ENCODE measurements at places on chromosomes 12 and 14.

DNA sequence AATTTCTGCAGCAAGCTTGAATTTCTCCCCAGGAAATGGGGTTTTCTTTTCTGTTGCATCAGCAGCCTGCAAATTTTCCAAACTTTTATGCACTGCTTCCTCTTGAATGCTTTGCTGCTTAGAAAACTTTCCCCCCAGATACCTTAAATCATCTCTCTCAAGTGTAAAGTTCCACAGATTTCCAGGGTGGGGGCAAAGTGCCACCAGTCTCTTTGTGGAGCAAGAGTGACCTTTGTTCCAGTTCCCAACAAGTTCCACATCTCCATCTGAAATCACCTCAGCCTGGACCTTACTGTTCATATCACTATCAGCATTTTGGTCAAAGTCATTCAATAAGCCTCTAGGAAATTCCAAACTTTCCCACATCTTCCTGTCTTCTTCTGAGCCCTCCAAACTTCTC lies 241.6 kb upstream of the TMTC1 start:
- no peak for DNase-seq

DNA sequence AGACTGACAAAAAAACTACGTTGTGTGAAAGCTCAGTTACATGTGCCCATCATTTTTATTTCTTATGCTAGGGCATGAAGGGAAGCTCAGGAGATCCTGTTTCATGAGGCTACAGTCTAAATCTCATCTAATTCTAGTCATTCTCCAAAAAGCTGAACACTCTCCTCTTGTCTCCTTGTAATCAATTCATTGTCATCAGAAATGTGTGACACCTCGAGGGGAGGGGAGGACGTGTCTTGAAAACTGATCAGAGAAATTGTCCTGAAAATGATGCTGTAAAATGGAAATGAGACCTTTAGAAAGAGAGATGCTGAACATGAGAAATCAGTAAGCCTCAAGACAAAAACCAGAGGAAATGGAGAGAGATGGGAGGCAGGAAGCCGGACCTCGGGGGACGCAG lies 103.4 kb downstream of the DAD1 start:
- no peak for DNase-seq

- no peak for DNase-seq
Measured at GRCh38 chr12:26290565-26290964, 95.2 kb downstream of the SSPN start.

DNA sequence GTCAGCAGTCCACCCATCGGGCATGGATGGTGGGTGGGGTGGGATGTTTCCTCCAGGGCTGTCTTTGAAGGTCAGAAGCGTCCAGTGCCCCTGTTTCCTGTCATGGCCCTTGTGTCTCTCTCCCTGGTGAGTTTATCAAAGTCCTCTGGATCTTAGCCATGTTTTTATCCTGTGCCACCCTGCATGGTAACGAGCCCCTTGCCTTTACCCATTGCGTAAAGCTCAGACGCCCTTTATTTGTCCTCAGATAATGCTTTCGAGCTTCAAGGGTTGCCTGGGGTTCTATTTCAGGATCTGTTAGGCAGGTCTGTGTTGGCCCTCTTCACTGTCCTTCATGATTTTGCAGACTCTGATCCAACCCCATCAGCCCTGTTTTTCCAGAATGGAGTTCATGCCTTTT lies 172.9 kb downstream of the TSPAN9 start:
- DNase-seq = no peak

- no peak for DNase-seq
Measured at GRCh38 chr14:49679271-49679670, 8.7 kb downstream of the POLE2 start.

DNA sequence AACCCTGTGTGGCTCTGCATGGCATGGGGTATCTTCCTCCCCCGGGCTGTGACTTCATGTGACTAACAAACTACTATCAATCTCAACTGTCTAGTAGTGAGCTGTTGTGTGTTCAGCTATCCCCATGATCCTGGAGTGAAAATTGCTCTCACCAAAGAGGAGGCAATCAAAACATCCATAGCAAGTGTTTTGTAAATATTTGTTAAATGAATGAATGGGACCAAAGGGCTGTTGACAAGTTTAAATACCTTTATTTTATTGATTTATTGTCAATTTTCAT lies 138.1 kb upstream of the CPM start:
- no peak for DNase-seq

All from activated gamma-delta T cell (primary cell).